A549 (cell line): ENCODE measurements at places on chromosomes 4 and X. TPM values are rescaled to one million over a fixed set of nuclear protein-coding genes. Genes with fewer than 3 reads are reported as not detected.

Gene SERPINA7
- not detected in 3 replicates for polyA plus RNA-seq

Gene ADAMTS3
- not detected in 3 replicates for polyA plus RNA-seq

Gene RBM47
- polyA plus RNA-seq, result 33.2 to 43.3 TPM (median 41.5 TPM) in 3 replicates

Gene CABS1
- polyA plus RNA-seq, result not detected in 3 replicates

Gene LRIT3
- 0.04 to 0.08 TPM (median 0.06 TPM) in 3 replicates for polyA plus RNA-seq

Gene ARHGAP36
- polyA plus RNA-seq, result not detected in 3 replicates

Gene LNX1
- polyA plus RNA-seq, result 0.04 TPM in 2 of 3 replicates, not detected in the other

Gene AMBN
- not detected in 3 replicates for polyA plus RNA-seq

Gene DCX
- polyA plus RNA-seq, result not detected in 3 replicates

Gene CETN2
- 77.8 to 87.3 TPM (median 82.6 TPM) in 3 replicates for polyA plus RNA-seq

Gene SATL1
- 0.03 to 0.04 TPM (median 0.03 TPM) in 3 replicates for polyA plus RNA-seq

Gene C4orf54
- not detected in 3 replicates for polyA plus RNA-seq

Gene ZMAT1
- polyA plus RNA-seq, result 0.03 to 0.08 TPM (median 0.05 TPM) in 3 replicates

Gene EIF4E
- 150 to 165 TPM (median 151 TPM) in 3 replicates for polyA plus RNA-seq

Gene QRFPR
- polyA plus RNA-seq, result 0.08 TPM in 1 of 3 replicates, not detected in the others

Gene LARP1B
- polyA plus RNA-seq, result 8.6 to 9.2 TPM (median 9.2 TPM) in 3 replicates

Gene GYG2
- polyA plus RNA-seq, result 11.0 to 13.6 TPM (median 12.7 TPM) in 3 replicates

Gene MTMR8
- 0.88 to 1.4 TPM (median 1.1 TPM) in 3 replicates for polyA plus RNA-seq

Gene CYSLTR1
- not detected in 3 replicates for polyA plus RNA-seq

Gene PRDM8
- polyA plus RNA-seq, result 0.10 to 0.22 TPM (median 0.11 TPM) in 3 replicates

Gene MGARP
- polyA plus RNA-seq, result 1.1 to 1.4 TPM (median 1.1 TPM) in 3 replicates

Gene ACE2
- not detected in 3 replicates for polyA plus RNA-seq

Gene TMSB15C
- polyA plus RNA-seq, result 0.58 to 0.96 TPM (median 0.79 TPM) in 3 replicates

Gene BST1
- polyA plus RNA-seq, result 16.0 to 18.3 TPM (median 16.4 TPM) in 3 replicates

Gene USP9X
- polyA plus RNA-seq, result 30.7 to 32.6 TPM (median 31.8 TPM) in 3 replicates

Gene GALNTL6
- polyA plus RNA-seq, result 0.06 to 0.13 TPM (median 0.08 TPM) in 3 replicates

Gene TEX13B
- not detected in 3 replicates for polyA plus RNA-seq

Gene COL4A6
- 12.5 to 14.2 TPM (median 13.0 TPM) in 3 replicates for polyA plus RNA-seq

Gene CTAG1A
- not detected in 3 replicates for polyA plus RNA-seq

Gene PGM2
- polyA plus RNA-seq, result 11.0 to 11.6 TPM (median 11.4 TPM) in 3 replicates

Gene NEUROG2
- not detected in 3 replicates for polyA plus RNA-seq

Gene LINC00632
- 2.1 to 2.7 TPM (median 2.3 TPM) in 3 replicates for polyA plus RNA-seq

Gene MEPE
- not detected in 3 replicates for polyA plus RNA-seq

Gene TBX22
- not detected in 3 replicates for polyA plus RNA-seq

Gene C4orf51
- not detected in 3 replicates for polyA plus RNA-seq

Gene F9
- not detected in 3 replicates for polyA plus RNA-seq

Gene XAGE2
- not detected in 3 replicates for polyA plus RNA-seq

Gene GPAT3
- 12.9 to 16.9 TPM (median 13.1 TPM) in 3 replicates for polyA plus RNA-seq

Gene NPY1R
- 0.03 to 0.14 TPM (median 0.13 TPM) in 3 replicates for polyA plus RNA-seq

Gene GYPA
- polyA plus RNA-seq, result not detected in 3 replicates

Gene CT45A2
- not detected in 3 replicates for polyA plus RNA-seq

Gene STARD8
- polyA plus RNA-seq, result 1.2 to 1.7 TPM (median 1.5 TPM) in 3 replicates

Gene PPP1R2C
- not detected in 3 replicates for polyA plus RNA-seq

Gene FAM241A
- polyA plus RNA-seq, result 0.59 to 0.67 TPM (median 0.63 TPM) in 3 replicates

Gene ADH7
- polyA plus RNA-seq, result not detected in 3 replicates

Gene PPP2R2C
- polyA plus RNA-seq, result 28.6 to 31.2 TPM (median 29.4 TPM) in 3 replicates

Gene MAP7D3
- polyA plus RNA-seq, result 9.9 to 12.7 TPM (median 11.3 TPM) in 3 replicates

Gene TACR3
- not detected in 3 replicates for polyA plus RNA-seq

Gene NXF2B
- not detected in 3 replicates for polyA plus RNA-seq

Gene SMIM10
- polyA plus RNA-seq, result 0.14 to 0.26 TPM (median 0.26 TPM) in 3 replicates

Gene NKX3-2
- 0.17 to 0.44 TPM (median 0.38 TPM) in 3 replicates for polyA plus RNA-seq

Gene MAGEA10
- not detected in 3 replicates for polyA plus RNA-seq

Gene CHM
- 13.0 to 14.2 TPM (median 13.9 TPM) in 3 replicates for polyA plus RNA-seq

Gene SYN1
- 0.05 to 0.21 TPM (median 0.14 TPM) in 3 replicates for polyA plus RNA-seq

Gene NLGN4X
- polyA plus RNA-seq, result 0.06 TPM in 1 of 3 replicates, not detected in the others

Gene GUF1
- 9.9 to 11.2 TPM (median 10.7 TPM) in 3 replicates for polyA plus RNA-seq

Gene TCEAL7
- polyA plus RNA-seq, result not detected in 3 replicates

Gene SFRP2
- polyA plus RNA-seq, result not detected in 3 replicates
